ENCODE measurements at places on chromosomes 3 and 15.

DNA sequence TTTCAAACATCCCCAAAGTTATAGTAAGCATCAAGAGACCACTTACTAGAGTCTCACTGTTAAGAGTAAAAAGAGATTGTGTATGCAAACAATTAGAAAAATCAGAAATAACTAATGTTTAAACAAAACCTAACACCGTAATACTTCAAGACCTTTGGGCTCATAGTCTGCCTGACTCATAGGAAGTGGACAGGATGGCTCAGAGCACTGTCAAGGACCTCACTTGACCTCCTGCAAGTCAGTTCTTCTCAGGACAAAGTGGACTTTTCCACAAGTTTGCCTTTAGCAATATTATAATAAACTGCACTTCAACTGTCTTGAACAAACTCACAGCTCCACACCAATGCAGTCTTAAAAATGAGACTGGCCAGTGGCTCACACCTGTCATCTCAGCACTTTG, 34.8 kb downstream of the IL12A start:
- DNase-seq, result no peak

GRCh38 chr3:158912621-158913020, 110.8 kb downstream of the MFSD1 start:
- DNase-seq, result no peak

DNA sequence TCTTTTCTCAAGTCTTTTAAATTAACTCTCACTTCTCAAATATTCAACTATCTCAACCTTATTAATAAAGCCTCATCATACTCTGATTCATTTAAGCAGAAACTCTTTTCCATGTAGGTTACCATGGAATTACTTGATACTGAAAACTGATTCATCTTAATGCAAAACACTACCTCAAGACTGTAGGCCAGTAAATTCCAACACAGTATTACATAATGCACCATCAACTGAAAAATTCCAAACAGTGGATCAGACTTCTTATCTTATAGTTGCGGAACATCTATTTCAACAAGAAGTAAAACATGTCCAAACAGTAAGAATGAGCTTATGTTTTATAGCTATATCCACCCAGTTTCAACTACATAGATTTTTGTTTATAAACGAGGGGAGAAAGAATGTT, 124.5 kb downstream of the PEAK1 start:
- DNase-seq, result peak; percentile 34

- no peak for DNase-seq
These were observed 30.4 kb downstream of the GOLGA6L2 start for GRCh38 chr15:23416349-23417276.

DNA sequence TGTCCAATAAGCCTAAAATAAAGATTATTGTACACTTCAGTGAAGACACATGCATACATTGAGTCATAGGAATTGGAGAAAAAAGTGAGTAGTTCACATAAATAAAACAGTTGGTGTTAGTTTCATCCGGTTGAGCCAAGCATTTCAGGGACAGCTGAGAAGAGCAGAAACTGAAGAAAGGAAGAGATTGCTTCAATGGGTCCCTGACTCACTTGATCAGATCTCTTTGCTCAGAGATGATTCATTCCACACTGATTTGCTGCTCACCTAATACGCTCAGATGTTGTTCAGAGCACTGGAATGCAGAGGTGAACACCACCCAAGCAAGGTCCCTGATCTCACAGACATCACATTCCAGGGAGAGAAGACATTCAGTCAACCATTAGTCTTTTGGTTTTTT, 93.7 kb downstream of the RAD18 start:
- peak; percentile 95 for DNase-seq

GRCh38 chr3:156472150-156472549, 82.8 kb downstream of the SSR3 start:
- DNase-seq, result no peak

- no peak for DNase-seq
These were observed 89.0 kb downstream of the DCUN1D1 start for GRCh38 chr3:182891364-182891763.

GRCh38 chr3:13405614-13406013, 14.5 kb downstream of the NUP210 start:
- no peak for DNase-seq

Data from AG04450 (cell line).